ENCODE measurements at places on chromosomes 2 and 18.

- ATAC-seq = no peak
These were observed 152.8 kb downstream of the EHBP1 start for GRCh38 chr2:62858231-62858832.

GRCh38 chr2:8623958-8624591, 57.8 kb upstream of the ID2 start:
- no peak for ATAC-seq

GRCh38 chr2:31213601-31214443, 3.5 kb downstream of the CAPN14 start:
- ATAC-seq = no peak

- ATAC-seq = no peak
These were observed 552.3 kb upstream of the SETBP1 start for GRCh38 chr18:44128365-44128764.

- ATAC-seq = no peak
These were observed 32.1 kb upstream of the PAX3 start for GRCh38 chr2:222330910-222331309.

DNA sequence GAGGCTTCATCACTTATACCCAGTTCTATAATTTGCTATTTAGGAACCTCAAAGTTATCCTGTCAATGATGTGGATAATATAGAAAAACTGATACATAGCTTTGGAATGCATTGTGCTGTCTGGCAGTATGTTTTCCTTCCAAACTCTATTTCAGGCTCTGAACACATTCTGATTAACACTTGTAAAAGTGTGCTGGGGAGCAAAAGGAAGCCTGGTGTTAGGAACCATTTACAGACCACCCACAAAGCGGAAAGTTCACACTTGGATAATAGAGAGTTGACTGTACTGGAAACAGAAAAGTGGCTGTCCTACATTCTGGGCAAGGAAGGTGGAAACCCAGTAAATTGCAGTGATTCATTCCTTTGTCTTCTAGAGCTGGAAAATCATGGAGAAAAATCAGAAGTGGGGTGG, 114.5 kb upstream of the ZFP36L2 start:
- no peak for ATAC-seq

- ATAC-seq = no peak
These were observed 130.9 kb upstream of the ITGA6 start for GRCh38 chr2:172296267-172297046.

DNA sequence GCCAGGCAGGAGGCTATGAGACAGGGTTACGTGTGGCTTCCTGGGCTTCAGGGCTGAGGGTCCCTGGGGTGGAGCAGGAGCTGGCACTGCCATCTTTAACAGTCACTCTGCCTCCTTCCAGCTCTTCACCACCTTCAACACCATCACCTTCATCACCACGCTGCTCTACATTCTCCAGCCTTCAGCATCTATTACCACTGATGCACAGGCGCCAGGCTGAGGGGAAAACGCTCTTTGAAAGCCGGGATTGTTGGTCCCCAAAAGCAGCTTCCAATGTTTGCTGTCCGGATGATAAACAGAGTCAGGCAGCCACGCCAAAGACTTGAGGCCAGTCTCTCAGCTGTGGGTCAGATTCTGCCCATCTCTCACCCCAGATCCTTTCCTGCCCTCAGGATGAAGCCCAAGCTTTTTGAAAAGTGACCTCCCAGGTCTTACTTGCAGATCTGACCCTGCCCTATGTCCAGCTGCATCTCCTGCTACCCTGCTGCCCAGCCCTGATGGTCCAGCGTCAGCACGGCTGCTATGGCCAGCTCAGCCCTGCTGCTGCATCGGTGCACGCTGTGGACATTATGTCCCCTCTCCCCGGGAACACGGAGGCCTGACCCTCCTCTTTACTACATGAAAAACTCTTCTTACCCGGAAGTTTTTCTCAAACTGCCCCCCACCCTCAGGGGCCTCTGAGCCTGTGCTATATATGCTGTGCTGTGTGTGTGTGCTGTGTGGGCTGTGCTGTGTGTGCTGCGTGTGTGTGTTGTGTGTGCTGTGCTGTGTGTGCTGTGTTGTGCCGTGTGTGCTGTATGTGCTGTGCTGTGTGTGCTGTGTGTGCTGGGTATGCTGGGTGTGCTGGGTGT, 31.2 kb upstream of the MAL start:
- ATAC-seq = no peak

- no peak for ATAC-seq
These were observed 83.4 kb downstream of the PDK1 start for GRCh38 chr2:172639256-172639655.

DNA sequence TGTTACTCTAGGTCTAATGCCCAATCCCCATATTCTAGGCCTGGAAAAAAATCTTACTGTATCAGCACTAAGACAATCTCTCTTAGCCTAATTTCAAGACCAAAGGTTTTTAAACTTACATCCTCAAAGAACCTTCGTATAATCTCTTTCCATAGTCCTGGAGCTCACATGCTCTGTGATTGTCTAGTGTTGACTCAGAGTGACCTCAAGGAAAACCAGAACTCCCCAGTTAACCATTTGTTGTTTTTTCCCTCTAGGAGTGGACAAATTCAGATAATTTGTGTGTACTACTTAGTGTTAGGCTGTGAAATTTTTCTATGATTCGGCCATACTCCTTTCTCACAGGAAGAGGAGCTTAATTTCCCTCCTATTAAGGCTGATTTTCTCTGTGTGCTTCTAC, 536.1 kb downstream of the SLC4A3 start:
- no peak for ATAC-seq

GRCh38 chr2:133489641-133490410, 78.4 kb downstream of the NCKAP5 start:
- no peak for ATAC-seq

DNA sequence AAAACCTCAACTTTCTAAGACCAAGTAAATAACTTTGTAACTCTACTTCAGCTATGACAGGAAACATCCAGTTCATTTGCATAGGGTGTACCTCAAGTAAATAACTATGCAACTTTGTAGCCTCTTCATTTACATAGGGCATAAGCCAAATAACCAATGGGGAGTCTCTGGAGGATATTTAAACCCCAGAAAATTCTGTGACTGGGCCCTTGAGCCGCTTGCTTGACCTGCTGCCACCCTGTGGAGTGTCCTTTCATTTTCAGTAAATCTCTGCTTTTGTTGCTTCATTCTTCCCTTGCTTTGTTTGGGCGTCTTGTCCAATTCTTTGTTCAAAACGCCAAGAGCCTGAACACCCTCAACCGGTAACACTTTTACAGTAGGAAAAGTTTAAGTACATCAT, 1112.7 kb upstream of the NRXN1 start:
- no peak for ATAC-seq

DNA sequence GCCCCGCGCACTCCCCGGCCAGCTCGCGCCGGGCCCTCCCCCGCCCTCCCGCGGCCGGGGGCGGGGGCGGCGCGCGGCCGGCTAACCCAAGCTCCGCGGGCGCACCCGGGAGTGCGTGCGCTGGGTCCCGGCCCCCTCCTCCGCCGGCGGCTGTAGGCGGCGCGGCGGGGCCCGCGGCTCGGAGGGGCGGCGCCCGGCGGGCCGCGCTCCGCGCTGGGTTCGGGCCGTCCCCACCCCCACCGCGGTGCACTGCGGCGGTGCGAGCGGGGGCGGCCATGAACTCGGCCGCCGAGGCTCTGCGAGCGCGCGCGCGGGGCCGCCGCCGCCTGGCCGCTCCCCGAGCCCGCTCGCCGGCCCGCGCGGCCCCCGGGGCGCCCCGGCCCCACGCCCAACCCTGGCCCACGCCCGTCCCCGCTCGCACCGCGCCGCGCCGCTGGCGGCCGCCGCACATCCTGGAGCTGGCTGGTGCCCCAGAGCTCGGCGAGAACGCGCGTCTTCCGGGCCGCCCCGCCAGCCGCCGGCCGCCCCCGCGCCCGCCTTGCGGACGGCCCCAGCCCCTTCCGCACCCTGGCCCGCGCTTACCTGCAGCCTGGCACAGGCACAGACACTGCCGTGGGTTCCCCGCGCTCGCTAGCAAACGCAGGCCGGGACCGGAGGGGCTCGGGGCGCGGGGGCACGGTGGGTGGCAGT, at the start of gene ZBTB14:
Gene ZBTB14 (minus strand): TSS at position 496 of the 690 bp plus-strand sequence. CDS start 2,480 bp downstream, outside the sequence.
- ATAC-seq = peak; percentile 56

- no peak for ATAC-seq
These were observed 114.2 kb downstream of the SEPTIN10 start for GRCh38 chr2:109499566-109499965.

- no peak for ATAC-seq
These were observed 95.6 kb downstream of the NDUFA10 start for GRCh38 chr2:239929504-239929903.

DNA sequence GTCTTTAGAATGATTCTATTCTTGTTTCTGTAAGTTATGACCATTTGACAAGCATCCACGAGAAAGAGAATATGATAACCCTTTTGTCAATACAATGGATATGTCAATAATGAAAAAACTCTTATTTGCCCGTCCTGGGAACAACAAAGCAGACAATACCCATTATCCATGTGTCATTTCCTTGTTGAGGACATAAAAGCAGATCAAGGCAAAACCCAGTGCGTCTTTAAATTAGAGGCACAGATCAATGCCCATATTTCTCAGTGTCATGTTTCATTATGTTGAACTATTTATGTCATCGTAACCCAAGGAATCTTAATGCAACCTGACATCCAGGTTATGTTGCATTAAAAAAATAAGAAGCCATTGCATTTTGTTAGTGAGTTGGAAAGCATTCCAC, 365.0 kb upstream of the CELF4 start:
- no peak for ATAC-seq

GRCh38 chr2:196640031-196640548, 575 bp downstream of the CCDC150 start:
- no peak for ATAC-seq

GRCh38 chr2:96683307-96683706, 40.7 kb downstream of the FER1L5 start:
- no peak for ATAC-seq

- ATAC-seq = no peak
These were observed 7.7 kb downstream of the SLC4A3 start for GRCh38 chr2:219634951-219635751.

DNA sequence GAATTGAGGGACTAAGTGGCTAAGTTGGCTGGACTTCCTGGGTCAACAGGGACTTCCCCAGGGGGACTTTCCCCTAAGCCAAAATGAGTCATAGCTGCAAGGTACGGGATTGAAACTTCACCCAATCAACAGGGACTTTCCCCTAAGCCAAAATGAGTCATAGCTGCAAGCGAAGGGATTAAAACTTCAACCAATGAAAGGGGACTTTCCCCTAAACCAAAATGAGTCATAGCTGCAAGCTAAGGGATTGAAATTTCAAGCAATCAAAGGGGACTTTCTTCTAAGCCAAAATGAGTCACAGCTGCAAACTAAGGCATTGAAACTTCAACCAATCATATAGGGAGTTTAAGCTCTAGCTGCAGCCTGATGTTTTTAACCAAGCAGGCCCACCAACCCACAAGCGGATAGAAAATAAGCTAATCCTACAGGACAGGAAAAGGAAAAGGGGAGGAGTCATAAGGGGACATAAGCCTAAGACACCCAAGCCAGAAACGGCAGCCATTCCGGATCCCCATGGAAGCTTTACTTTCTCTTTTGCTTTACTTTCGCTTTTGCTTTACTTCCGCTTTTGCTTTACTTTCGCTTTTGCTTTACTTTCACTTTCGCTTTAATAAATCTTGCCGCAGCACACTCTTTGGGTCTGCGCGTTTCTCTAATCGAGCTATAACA, 1375.4 kb upstream of the CELF4 start:
- no peak for ATAC-seq

DNA sequence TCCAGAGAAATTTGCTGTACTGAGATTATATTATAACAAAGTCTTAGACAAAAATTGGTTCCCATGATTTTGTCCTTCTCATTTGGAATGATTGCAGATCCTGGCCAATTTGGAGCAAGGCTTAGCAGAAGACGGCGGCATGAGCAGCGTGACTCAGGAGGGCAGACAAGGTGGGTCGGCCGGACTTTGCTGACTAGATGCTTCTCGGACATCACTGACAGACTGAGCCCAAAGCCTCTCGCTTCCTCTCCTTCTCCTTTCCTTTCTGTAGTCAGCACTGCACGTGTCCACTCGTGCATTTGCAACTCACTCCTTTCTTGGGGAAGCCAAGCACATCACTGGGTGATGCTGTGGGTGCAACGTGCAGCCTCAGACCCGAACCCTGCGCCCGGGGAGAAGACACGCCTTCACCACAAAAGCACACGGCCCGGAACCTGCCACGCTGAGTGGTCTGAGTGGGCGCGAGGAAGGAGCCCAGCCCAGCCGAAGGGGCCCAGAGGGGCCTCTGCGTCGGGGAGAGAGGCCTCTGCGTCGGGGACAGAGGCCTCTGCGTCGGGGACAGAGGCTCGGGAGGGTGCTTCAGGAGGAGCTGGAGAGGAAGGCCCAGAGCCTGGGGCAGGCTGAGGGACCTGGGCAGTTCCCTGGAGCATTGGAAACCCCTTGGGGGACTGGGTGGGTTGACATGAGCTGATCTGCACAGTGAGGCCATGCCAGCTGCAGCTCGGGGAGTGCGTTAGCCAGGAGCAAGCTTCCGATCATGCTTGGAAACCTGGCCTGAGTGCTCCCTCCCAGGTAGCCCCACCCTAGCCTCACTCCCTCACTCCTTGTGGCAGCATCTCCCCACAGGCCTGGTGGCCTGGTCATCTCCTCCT, 61.6 kb downstream of the ADI1 start:
- ATAC-seq = peak; percentile 28

DNA sequence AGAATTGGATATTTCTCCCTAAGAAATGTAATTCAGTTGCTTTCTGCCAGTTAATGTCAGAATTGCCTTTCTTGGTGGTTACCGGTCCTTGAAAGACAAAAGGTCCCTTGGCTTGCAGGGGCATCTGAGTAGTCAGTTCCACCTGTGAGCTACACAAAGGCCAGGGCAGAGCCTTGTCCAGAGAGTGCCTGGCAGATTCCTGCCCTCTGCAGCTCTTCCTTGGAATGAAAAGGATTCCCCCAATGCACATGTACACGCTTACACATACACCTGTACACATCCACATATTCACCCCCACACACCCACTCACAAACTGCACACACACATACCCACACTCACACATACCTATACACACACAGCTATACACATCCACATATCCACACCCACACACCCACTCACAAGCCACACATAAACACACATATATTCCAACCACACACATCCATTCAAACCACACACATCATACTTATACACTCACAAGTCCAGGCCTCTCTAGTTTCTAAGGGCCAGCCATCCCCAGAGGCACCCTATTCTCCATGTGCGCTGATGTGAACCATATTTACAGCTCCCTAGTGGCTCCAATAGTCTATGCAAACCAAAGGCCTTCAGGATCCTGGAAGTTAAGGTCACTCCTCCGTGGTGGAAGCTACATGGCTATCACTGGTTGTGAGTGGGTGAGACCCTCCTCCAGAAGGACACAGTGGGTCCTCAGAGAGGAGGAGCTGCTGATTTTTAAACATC, 9.6 kb downstream of the CYRIA start:
- ATAC-seq = no peak

- ATAC-seq = peak; percentile 71
These were observed 352.6 kb downstream of the SS18 start for GRCh38 chr18:25737710-25738311.

DNA sequence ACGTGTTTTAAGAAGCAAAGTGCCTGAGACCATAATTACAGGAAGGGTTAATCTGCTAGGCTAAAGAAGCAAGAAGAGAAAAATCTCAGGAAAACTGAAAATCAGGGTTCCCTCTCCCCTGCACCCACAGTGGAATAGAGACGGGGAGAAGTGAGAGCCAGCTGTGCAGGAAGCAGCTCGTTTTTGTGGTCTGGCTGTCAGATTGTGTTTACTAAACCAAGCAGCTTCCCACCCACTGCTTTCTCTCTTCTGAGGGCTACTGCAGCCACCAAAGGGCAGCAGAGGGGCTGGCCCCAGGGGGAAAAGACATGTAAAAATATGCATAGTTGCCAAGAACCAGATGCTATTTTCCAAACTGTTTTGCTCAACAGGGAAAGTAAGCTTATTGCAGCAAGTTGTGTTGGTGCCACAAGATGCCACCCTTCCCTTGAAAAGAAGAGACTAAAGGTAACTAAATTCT, 72.6 kb upstream of the THUMPD2 start:
- peak; percentile 79 for ATAC-seq

- ATAC-seq = no peak
These were observed 170.0 kb upstream of the COPS8 start for GRCh38 chr2:236915726-236916125.
